ENCODE measurements at places on chromosomes 6 and 20.
A peak's percentile ranks its signal among the peaks of the same experiment; 100 is the strongest.

DNA sequence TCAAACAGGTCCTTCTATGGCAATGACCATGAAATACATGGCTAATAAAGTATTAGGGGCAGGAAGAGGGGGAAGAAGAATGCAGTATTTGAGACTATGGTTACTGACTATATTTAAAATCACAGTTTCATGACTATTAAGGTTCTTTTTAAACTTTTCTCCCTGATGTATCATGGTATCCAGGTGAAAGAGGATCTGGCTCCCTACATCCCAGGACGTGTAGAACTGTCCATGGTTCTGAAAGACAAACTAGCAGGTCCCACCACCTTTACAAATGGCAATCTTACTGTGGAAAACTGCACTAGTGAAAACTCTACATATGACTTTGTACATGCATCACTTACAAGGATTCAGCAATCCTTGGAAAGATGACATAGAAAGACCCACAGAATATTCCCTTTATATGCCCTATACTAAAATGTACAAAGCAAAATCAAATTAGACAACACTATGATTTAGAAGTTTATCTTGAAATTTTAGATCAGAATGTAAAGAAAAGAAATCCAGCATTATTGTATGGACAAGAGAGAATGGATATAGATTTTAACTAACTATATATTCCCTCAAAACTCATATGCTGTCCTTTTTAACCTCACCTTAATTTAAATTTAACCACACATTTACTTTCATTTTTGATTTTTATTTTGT lies 33.5 kb downstream of the RPP21 start:
- DNase-seq: no peak

GRCh38 chr6:12962987-12963386 lies 246.4 kb downstream of the PHACTR1 start:
- peak; percentile 9 for DNase-seq

DNA sequence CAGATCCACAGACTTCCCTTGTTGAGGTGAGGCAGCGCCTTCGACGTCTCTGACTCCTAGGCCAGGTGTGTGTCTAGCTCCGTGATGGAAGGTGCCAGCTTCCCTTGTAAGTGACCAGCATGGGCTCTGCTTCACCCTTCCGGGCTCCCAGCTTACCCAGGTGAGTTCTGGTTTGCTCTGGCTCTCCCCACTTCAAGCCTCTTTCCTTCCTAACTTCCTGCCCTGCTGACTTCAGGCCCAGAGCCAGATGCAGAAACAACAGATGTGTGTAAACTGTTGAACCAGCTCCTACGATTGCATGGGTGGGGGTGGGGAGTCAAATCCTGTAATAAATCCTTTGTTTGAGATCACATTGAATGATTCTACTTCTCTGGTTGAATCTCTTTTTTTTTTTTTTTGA lies 51.6 kb upstream of the BMP6 start:
- no peak for DNase-seq

GRCh38 chr20:62349556-62350097 lies 17.5 kb downstream of the LAMA5 start:
- no peak for DNase-seq

- no peak for DNase-seq
Measured at GRCh38 chr6:12001004-12001705, 11.0 kb upstream of the HIVEP1 start.
